Activated T-cell treated with anti-CD3 and anti-CD28 coated beads, Interleukin-2, amount 50 U/mL, for 24 hours (primary cell): ENCODE measurements at places on chromosomes 3 and 15.

DNA sequence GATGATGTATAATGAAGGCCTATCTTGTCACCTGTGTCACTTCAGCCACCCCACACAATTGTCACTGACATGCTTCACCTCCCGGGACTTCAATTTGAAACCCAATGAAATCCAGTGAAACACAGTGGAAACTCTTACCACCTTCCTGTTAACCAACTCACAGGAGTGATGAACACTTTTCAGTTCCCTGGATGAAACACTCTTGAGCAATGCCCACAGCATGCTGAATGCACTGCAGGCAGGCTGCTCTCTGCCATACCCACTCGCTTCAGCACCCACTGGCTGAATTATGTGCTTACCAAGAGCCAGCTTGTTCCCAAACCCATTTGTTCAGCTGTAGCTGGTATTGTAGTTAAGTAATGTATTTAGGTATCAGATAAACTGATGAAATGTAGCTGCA lies 47.0 kb downstream of the MAP2K1 start:
- no peak for DNase-seq

DNA sequence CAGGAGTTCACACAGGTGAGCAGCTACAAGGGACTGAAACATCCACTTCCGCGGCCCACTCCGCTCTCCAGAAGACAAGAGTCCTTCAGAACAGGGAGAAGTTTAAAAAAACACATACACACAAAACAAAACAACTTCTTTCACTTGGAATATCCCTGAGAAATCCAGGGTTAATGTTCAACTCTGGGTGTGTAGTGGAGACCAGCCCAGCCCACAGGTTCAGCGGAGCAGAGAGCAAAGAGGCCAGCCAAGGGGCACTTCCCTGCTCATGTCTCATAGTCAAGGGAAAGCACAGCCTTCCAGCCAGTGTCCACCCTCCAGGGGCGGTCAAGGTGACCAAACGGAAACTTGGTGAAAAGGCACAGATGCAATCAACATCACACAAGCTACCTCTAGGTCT lies 41.6 kb downstream of the WNT5A start:
- DNase-seq, result no peak

GRCh38 chr3:141448606-141449220 lies 38.1 kb upstream of the RASA2 start:
- no peak for DNase-seq

GRCh38 chr15:39302936-39303335 lies 277.9 kb upstream of the THBS1 start:
- DNase-seq, result no peak

- no peak for DNase-seq
These were observed 130.6 kb upstream of the SEMA6D start for GRCh38 chr15:47586653-47587224.

DNA sequence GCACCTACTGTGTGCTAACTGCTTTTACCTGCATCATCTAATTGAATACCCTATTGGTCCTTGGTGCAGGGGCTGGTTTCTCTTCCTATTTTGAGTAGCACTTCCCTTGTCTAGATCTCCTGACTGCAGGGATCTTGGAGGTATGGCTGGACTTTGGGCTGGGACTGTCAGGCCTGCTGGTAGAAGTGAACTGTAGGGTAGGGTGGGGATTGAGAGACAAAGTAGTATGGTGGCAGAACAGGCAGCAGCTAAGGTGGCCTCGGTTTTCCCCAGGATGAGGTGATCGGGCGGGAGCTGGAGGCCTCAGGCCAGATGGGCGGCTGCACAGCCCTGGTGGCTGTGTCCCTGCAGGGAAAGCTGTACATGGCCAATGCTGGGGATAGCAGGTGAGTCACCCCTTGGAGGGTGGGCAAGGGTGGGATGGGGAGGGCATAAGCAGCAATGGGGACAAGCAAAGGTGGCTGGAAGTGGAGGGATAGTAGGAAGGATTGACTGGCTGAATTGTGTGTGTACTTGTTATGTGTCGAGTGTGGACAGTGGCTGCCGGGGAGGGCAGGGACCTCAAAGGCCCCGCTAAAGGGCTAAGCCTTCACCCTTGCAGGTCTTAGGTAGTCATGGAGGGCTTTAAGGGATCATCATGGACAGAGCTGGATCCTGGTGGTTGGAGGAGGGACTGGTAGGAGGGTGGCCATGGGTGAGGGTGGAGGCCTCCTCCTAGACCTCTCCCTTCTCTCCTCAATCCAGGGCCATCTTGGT lies 2.0 kb downstream of the PPM1M start:
- peak; percentile 42 for DNase-seq

- DNase-seq, result no peak
These were observed 9.8 kb upstream of the VIPR1 start for GRCh38 chr3:42492508-42493080.

GRCh38 chr3:116341899-116342298 lies 103.4 kb downstream of the LSAMP start:
- DNase-seq, result no peak

- DNase-seq, result no peak
These were observed 72.4 kb downstream of the CHDH start for GRCh38 chr3:53773611-53774368.

- DNase-seq, result no peak
These were observed 86.4 kb downstream of the ZPLD1 start for GRCh38 chr3:102521246-102521645.

DNA sequence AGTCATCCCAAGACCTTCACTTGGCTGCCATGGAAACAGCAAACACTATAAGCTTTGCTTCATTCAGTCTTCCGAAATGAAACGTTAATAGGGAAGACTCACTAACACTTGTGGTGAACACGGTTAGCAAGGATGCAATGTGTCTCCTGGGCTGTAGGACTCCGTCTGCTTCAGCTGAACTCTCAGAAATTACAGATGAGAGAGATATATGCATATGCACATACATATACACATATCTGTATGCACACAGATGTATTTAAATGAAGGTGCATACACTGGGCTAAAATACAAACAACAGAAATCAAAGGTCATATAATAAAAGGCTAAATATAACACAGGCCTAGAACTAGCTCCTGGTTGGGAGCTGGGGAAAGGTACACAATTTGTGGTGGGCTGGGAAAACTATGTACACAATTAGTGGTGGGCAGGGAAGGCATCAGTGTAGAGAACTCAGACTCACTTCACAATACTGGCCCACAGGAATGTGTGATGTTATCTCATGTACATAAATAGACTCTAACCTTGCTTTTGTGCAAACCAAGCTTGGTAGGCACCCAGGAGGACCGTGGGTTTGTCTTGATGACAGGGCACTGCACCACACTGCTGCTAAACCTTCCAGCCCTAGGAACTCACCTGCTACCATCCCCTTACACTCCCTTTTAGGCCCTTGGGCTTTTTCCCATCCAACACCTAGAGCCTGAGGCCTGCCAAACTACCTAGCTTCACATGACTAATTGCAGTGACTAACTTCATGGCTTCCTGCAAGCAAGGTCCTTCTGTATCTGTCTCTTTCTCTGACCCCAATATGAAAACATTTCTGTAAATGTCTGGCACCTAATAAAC lies 873.1 kb downstream of the NSUN3 start:
- DNase-seq, result no peak

- no peak for DNase-seq
These were observed 36.2 kb downstream of the KBTBD12 start for GRCh38 chr3:127951276-127951675.

DNA sequence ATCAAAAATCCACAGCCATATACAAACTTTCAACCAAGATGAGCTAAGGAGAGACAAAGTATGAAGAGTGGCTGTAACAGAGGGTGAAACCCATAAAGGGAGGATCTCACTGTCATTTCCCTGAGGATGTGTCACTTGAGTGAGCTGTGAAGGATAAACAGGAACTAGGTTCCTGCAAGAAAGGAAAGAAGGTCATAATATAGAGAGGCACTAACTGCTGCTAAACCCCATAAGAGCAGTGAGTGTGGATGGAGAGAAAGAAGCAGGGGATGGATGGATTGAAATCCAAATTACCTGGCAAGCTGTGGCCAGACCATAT lies 45.2 kb upstream of the CADPS start:
- no peak for DNase-seq

GRCh38 chr15:81789403-81789802 lies 256.4 kb downstream of the MEX3B start:
- DNase-seq, result no peak

DNA sequence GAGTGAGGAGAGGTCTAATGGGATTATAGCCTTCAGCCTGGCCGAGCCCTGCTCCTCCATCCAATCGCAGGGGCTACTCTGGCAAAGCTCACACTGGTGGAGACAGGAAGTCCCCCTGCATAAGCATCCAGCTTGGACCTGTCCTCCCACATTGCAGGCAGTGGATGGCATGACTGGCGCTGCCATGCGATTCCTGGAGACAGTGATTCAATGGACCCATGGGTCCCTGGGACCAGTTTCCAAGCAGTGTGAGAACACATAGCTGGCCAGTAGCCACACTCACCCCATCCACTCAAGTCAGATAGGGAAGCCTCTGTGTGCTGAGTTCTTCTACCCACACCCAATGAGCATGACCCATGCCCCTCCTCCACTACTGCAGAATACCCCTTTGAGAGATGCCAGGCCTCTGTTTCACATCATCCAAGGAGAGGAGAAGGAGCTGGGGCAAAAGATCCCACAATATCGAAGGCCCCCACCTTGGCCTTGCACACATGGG lies 18.1 kb upstream of the POC1A start:
- DNase-seq, result no peak

DNA sequence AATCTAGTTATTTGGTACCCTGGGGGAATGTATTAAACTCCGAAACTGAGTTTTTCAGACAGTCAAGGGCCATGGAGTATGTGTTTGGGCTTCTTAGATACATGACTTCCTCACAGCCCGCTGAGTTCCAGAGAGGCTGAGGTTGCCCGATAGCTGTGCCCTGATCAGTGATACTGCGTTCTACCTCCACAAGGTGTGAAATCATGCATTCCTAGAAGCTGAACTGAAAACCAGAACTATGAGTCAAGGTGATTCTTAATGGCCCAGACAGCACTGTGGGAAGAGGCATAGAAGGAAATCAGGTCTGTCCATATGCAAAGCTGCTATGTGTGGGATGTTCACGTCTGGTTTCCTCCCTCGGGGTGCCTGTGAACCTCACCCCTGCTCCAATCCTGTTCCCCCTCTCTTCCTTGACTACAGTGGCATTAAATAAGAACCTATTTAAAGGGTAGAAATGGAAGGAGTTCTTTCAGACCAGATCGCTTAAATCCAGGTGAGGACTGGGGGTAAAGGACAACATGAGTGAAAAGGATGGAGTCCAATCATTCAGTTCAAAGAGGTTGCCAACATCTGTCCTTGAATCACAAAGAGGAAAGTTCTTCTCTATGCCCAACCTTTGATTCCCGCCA lies 74.3 kb downstream of the MYO1E start:
- DNase-seq, result peak; percentile 49

DNA sequence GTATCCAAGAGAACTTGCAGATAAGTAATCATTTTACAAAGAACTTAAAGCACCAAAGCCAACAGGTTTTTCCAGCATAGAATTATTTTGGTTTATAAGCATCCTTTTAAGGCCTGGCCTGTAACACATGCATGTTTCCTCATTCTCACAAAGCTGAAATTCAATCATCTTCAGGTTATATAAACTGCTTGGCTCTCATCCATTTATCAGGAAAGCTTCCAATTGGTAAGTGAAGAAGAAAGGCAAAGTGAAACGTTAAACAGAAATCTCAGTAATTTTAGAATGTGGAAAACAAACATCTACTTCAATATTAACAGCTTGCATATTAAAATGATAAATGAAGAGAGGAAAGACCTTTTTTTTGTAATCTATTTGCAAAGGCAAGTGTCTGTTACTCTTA lies 1.6 kb downstream of the SERP1 start:
- DNase-seq, result no peak

DNA sequence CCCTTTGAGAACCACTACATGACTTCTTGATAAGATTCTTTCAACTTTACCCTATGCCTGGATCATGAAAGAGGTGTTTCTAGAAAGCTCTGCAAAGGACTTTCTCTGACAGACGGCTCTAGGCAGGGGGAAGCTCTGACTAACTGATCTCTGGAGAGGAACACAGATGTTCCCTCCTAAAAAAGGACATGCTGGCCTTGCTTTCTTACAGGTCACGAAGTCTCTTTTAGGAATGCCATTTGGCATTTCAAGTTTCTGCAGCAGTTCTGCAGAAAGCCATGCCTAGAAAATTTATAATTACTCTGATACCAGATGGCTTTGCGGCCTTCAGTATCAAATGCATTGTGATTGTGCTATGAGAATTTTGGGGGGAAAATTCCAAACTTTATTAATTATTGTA lies 275.4 kb upstream of the CTDSPL start:
- DNase-seq, result no peak
